ENCODE measurements at places on chromosomes 7 and 10.
A peak's percentile ranks its signal among the peaks of the same experiment; 100 is the strongest.

DNA sequence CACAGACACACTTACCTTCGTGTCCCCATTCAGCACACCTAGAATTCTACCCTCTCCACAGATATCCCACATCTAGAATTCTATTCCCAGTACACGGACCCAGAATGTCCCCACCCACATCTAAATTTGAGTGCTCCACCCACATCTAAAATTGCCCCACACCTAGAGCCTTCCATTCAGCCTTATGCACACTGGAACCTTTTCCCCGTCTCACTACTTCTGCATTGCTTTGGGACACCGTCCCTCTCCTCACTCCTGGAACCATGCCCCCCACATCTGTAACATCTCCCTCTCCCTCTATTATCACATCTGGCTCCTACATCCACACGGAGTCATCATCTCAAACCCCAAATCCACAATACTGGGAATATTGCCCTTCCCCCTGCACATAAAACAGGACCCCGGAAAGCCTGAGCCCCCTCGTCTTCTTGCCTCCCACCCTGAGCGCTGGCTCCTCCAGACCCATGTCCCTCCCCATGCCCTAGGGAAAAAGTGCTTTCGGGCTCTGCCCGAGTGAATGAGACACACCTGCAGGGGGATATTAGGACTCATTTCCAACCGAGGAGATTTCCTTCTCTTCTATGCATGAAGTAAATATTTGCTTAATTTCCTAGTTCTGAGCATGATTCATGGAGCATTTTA lies 125.8 kb upstream of the UNC5B start:
- DNase-seq, result no peak

DNA sequence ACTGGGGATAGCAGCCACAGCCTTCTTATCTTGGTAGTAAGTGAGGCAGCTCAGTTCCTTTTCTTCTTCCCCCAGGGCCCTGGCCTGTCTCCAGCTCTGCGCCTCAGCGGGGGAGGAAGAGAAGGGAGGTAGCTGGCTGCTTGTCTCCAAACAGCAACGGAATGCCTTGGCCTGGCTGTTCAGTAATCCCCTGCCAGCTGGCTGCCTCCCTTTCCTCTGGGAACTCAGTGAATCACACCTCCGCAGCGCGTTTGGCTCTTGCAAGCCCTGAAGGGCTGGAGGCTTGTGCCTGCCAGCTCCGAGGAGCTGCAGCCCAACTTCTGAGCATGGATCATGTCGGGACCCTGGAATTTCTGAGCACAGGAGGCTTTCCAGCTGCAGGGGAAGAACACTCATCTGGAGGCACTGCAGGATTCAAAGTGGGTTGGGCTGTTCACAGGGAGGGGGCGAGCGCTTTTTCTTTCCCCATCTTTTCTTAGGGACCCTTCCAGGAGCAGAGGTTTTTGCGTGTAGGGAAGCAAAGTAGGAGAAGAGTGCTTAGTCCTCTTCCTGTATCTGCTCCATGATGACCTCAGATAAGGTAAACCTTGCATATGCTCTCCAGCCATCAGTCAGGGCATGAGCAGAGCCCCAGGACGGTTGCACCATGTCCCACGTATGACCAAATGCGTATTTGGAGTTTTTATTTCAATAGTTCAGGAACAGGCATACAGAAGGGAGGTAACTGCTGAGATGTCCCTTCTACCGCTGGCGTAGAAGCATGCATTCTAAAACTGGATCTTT lies 253.2 kb upstream of the INHBA start:
- DNase-seq, result peak; percentile 96

- DNase-seq, result no peak
Observed at GRCh38 chr10:125689955-125690569, 7.1 kb upstream of the TEX36 start.

DNA sequence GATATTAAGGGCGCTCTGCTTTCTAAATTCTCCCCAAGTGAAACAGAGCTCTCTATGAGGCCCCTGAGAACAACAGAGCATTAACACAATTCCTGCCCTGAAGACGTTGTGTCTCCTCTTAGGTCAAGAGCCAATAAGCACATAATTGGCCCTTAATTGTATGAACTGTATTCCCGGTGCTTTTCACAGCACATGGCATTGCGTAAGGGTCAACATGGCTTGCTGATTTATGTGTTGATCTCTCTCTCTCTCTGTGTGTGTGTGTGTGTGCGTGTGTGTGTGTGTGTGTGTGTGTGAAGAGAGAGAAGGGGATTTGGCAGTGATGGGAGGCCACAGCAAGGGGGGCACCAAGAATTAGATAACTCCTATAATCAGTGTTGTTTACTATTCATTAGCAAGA lies 40.5 kb downstream of the LYZL1 start:
- DNase-seq, result no peak

DNA sequence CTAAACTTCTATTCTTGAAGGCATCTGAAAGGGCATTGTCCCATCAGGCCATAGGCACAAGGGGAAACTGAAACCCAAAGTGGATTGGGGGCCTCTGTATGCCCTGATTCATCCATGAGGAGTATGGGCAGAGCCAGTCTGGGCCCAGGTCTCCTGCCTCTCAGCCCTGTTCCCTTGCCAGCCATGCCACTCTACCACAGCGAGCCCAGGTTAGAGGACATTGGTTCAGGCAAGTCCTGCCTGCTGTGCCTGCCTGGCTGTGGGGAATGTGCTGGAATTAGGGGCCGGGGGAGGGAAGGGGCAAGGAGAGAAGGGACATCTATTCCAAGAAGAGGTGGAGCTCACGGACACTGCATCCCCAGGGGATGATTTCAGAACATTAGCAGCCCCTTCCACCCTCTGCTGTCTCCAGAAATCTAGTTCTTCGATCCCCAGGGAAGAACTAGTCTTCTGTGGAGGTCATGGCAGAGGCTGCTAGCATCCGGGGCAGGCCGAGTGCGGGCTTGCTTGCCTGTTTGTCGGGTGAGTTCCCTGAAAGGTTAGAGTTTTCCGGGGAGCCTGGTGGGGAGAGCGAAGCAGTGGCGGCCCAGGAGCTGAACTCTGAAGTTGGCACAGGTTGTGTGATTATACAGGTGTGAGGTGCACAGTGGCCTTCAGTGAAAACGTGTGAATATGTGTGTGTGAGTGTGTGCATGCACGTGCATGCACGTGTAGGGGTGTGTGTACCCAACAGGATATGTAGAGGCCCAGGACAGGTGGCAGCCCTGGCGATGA lies 37.8 kb downstream of the TBATA start:
- no peak for DNase-seq

GRCh38 chr10:48609899-48610584 lies 5.2 kb upstream of the ARHGAP22 start:
- DNase-seq, result no peak

GRCh38 chr7:123844712-123845219 lies at the start of gene HYAL4:
TSS of gene HYAL4 (plus strand) at chr7:123845169. CDS start at chr7:123868274, 23,105 bp downstream.
- no peak for DNase-seq

- DNase-seq, result no peak
Observed at GRCh38 chr10:30182191-30183054, 123.0 kb upstream of the JCAD start.

GRCh38 chr10:76973091-76974016 lies 664.3 kb downstream of the KCNMA1 start:
- DNase-seq, result no peak

- no peak for DNase-seq
Observed at GRCh38 chr7:130141884-130142653, 63.1 kb downstream of the TMEM209 start.

DNA sequence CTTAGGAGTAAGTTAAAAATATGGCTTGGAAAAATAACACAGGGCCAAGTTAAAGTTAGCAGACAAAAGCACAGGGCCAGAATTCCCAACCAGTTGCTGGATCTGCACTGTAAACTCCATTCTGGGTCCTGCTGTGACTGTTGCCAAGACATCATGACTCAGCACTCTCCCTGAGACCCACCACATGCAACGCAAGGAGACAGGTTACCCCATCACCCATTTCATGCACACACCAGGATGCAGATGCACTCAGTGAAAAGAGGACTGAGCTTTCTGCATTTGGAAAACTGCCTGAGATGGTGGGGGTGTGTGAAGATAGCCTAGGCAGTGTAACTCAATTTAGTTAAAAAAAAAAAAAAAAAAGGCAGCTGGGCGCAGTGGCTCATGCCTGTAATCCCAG lies 97.6 kb upstream of the ZNF438 start:
- peak; percentile 56 for DNase-seq

DNA sequence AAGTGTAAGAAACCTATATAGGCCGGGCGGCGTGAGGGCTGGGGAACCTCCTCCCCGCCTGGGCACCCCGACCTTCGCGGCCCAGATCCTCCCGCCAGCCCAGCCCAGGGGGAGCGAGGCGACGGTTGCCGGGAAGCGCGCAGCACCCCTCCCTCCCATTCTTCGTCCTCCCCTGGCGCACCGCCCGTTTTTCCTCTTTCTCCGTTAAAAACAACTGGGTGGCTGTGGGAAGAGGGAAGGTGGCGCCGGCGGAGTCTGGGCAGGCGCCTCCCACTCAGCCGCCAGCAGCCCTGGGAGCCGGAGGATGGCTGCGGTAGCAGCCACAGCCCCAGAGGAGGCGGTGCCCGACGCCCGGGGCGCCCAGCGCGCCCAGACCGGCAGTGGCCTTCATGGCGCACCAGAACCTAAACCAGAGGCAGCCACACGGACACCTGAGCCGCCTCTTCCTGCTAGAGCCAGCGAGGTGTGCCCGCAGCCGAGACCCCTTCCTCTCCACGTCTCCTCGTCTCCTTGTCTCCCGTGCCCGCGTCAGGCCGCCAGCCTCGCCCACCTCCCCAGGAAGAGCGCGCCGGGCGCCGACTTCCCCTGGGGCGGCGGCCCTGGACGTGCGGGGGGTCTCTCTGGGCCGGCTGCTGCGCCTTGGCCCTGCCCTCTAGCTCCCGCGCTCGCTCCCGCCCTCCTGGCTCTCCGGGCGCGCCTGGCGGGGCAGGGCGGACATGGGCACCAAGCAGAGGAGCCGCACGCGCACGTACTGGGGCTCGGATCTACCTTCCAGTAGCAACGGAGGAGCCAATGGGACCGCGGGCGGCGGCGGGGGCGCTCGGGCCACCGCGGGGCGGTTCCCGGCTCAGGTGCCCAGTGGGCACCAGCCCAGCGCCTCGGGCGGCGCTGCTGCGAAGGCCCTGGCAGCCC lies 32.8 kb upstream of the SFTPD start:
- DNase-seq, result peak; percentile 71

GRCh38 chr7:90530263-90530662 lies 60.8 kb downstream of the PTTG1IP2 start:
- no peak for DNase-seq

- DNase-seq, result peak; percentile 64
Observed at GRCh38 chr10:26430641-26431163, 7.4 kb upstream of the APBB1IP start.

DNA sequence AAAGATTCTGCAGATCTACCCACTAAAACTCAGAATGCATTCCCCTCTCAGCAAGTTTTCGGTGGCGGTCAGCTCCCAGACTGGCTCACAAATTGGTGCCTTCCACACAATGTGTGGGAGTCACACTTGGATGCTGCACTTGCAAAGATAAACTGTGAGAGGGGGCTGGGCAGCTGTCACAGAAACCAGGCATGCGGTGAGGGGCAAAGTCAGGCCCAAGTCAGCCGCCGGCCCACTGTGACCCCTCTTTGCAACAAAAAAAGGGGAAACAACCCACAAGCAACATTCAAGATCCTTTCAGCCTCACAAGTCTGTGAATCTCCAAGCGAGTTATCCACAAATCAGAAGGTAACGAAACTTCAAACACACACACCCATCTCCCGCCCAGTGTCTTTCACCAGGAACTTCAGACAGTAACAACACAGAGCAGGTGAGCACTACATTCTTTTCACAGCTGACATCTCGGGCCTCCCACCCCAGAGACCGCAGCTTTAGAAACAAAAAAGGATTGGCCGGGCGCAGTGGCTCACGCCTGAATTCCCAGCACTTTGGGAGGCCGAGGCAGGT lies 32.0 kb downstream of the SNX8 start:
- DNase-seq, result no peak

- no peak for DNase-seq
Observed at GRCh38 chr7:112069879-112070321, 136.3 kb downstream of the DOCK4 start.

DNA sequence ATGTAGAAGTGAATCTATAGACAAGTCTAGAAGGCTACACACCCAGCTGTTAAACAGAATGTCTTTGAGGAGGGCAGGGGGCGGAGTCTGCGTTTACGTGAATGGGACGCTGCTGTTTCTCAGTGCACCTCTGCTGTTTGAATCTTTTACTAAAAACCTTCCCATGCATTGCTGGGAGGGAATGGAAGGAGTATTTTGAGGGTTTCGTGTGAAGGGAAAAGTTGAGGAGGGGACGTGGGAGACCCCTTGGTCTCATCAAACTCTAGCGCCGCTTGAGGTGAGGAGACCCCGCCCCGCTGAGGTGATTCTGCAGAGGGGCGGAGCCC lies 492 bp upstream of the VCL start:
- DNase-seq, result peak; percentile 91

DNA sequence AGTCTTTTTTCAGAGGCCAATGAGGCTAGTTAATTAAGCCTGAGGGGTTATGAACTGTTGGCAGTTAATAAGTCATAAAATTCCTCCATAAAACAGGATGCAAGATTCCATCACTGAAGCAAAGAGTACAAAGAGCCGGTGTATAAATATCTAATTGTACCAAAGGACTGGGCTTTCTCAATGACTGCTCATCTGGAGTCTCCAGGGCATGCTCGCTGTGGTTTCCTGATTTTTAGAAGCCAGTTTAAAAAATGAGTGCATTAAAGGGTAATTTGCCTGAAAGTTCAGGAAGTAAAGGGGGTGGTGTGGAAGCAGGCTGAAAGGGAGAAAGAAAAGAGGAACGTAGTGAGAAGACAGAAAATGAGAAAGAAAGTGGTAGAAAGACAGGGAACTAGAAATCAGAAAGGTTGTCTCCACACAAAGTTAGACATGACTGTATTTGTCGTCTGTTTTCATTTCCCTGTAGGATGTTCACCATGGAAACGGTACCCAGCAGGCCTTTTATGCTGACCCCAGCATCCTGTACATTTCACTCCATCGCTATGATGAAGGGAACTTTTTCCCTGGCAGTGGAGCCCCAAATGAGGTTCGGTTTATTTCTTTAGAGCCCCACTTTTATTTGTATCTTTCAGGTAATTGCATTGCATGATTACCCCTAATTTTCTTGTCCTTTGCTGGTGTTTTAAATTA lies 282.3 kb downstream of the TWIST1 start:
- DNase-seq, result peak; percentile 10

DNA sequence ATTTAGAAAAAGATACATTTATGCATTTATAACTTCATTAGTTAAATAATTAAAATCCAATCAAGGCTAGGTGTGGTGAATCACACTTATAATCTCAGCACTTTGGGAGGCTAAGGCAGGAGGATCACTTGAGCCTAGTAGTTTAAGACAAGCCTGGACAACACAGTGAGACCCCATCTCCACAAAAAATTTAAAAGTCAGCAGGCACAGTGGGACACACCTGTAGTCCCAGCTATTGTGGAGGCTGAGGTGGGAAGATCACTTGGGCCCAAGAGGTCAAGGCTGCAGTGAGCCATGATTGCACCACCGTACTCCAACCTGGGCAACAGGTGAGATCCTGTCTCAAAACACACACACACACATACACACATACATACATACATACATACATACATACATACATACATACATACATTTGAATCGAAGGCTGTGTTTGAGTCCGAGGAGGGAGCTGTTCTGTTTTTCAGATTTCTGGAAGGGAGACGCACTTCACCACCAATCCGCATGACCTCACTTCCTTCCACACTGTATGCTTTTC lies 30.1 kb downstream of the SFMBT2 start:
- DNase-seq, result no peak

Measured in hematopoietic multipotent progenitor cell treated with erythropoietin and hydrocortisone succinate and interleukin-3 and kit ligand, for 4 days (in vitro differentiated cells).